SK-N-SH (cell line): ENCODE measurements at places on chromosomes 6 and 20.
A peak's percentile ranks its signal among the peaks of the same experiment; 100 is the strongest.

GRCh38 chr20:40980828-40981310 lies 47.8 kb upstream of the TOP1 start:
- no peak for DNase-seq

DNA sequence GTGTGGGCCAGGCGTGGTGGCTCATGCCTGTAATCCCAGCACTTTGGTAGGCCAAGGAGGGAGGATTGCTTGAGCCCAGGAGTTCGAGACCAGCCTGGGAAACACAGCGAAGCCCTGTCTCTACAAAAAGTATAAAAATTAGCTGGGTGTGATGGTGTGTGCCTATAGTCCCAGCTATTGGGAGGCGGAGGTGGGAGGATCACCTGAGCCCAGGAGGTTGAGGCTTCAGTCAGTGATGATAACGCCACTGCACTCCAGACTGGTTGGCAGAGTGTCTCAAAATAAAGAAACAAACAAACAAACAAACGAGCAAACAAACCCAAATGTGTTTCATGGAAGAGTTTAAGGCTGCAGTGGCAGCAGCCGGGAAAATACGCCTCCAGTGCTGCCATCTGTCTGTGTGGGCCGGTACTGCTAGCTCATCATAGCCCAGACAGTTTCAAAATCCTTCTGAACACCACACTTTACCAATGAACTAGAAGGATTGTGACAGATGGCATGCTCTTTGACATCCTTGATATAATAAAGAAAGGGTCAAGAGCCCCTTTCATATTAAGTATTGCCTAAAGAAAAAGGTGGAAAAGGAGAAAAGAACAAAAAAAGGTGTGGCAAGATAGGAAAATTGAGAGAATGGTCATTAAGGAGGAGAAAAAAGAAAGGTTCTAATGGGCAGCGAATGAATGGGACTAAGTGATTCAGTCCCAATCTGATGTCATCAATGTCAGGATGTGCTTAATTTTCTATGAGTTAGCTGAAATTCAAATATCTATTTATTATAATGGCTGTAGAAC lies 298.6 kb downstream of the SYNE1 start:
- peak; percentile 59 for DNase-seq

DNA sequence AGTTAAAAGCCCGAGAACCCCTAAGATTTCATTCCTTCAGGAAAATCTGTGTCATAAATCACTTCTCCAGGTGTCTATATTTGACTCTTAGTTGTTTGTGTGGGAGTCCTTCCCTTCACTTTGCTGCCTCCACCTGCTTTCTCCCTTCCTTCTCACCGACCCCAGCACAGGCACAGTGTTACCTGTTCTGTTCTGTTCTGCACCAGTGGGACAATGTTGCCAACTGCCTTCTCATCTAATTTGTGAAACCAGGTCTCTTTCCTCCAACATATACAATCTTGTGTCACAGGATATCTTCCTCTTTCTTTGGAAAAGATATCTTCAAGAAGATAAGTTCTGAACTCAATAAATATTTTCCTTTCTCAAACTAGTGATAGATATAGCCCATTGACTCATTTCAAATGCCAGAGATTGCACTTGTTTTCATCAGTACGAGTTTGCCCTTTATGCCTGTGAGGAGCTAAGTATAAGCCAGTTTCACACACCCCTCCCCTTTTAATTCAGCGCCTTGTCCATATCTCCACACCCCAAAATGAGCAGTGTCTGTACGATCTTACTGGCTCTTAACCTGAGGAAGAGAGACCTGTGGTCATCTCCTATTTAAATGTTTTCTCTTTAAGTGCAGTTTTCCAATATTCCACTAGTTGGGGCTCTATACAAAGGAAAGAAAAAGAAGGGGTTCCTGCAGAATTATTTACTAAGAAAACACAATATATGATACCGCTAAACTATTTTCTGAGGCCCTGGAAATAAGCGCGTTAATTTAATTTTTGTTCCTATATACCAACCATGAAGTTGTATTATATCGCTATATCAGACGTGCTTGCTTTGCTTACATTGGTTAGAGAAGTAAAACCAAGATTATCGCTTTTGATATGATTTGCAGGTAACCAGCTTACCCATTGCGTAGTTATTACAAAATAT lies 81.6 kb upstream of the PREP start:
- DNase-seq, result peak; percentile 25

- DNase-seq, result no peak
Measured at GRCh38 chr20:36474563-36474962, 66.8 kb upstream of the MYL9 start.

GRCh38 chr20:4593149-4593525 lies 128.6 kb upstream of the PRND start:
- DNase-seq, result no peak

DNA sequence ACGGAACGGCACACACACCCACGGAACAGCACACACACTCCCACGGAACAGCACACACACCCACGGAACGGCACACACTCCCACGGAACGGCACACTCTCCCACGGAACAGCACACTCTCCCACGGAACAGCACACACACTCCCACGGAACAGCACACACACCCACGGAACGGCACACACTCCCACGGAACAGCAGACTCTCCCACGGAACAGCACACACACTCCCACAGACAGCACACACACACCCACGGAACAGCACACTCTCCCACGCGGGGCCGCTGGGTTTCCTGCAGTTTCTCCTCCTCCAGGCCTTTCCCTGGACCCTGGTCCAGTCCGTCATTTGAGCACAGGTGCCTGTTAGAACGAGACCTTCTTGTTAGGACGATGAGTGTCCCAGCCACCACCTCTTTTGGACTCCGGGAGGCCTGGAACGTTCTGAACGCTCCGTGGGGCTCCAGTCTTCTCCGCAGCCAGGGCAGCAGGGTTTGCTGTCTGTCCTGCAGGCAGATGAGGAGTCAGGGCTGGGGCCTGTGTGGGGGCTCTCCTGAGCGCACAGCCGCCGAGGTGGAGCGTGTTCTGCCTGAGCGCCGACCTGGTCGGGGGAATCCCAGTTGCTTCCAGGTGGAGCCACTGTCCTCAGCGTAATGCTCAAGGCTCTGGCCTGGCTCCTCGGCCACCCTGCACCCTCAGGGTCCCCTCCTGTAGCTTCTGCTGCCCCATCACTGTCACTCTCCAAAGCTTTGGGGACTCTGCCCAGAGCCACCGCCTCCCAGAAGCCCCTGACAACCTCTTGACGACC lies 17.6 kb upstream of the TNFRSF6B start:
- DNase-seq, result no peak

DNA sequence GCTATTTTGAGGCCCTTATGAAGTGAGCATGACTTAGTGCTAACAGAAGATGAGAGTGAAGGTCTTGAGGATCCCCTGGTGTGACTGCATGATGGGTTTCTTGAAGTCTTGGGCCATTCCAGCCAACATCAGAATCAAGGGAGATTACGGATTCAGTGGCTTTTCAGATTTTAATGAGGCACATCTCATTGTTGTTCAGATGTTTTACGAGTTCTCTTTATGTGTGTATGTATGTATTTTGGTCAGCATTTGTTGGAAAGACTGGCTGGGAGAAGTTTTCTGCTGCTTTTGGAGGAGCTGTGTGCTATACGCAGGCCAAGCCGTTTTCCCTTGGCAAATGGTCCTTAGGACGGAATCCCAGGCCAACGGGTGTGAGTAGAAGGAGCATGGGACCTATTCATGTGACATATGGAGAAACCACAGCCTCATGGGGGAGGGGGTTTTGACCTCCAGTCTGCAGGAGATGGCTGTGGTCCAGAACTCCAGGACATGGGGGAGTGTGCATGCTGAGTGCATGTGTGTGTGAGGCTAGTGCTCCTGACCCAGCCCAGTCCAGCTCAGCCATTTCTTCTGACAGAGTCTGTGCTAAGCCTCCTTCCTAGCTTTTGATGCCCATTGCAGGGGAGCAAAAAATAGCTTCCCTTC lies 35.3 kb downstream of the CHMP4B start:
- no peak for DNase-seq

DNA sequence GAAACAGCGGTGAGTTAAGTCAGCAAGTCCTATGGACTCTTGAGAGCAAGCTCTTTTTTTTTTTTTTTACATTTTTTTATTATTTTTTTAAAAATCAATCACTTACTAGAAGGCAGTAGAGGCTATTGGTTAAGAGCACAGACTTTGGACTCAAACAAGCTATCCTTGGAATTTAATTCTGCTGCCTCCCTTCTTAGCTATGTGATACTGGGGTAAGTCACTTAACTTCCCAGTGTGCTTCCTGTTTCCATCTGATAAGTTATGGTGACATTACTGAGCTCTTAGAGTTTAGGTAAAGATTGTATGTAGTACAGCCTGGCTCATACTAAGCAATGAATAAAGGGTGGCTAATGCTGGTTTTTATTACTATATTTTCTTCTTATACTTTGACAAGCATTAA lies 770.5 kb upstream of the FLRT3 start:
- no peak for DNase-seq
